Fibroblast of the aortic adventitia (primary cell): ENCODE measurements at places on chromosomes 7 and 10.

- no peak for DNase-seq
Measured at GRCh38 chr10:78729366-78729765, 339.4 kb upstream of the ZMIZ1 start.

DNA sequence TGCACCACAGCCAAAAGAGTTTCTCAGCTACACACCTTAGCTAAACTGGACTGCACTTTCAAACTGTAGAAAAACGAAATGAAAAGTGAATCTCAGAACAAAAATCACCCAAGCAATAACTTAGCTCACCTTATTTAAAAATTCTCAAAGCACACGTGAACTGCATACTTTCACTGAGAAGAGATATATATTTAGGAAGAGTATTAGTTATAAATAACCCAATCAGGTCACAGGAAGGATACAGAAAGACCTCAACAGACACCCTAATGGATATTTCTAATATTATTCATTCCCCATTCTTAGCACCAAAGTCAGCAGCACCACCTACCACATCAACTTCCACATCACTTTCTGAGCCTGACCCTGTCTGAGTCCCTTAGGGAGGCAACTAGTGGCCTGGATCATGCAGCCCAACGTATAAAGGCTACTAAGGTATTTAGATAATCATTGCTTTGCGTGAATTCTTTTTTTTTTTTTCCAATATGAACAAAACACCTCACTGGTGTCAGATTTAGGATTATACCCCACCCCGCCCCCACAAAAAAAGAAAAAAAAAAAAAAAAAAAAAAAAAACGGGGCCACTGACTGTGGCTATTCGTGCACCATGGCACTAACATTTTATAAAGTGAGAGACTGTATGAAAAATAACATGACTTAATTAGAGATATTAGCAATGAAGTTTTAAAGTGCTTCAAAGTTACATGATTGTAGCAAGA lies 2.6 kb downstream of the ABI1 start:
- DNase-seq = peak; percentile 14

DNA sequence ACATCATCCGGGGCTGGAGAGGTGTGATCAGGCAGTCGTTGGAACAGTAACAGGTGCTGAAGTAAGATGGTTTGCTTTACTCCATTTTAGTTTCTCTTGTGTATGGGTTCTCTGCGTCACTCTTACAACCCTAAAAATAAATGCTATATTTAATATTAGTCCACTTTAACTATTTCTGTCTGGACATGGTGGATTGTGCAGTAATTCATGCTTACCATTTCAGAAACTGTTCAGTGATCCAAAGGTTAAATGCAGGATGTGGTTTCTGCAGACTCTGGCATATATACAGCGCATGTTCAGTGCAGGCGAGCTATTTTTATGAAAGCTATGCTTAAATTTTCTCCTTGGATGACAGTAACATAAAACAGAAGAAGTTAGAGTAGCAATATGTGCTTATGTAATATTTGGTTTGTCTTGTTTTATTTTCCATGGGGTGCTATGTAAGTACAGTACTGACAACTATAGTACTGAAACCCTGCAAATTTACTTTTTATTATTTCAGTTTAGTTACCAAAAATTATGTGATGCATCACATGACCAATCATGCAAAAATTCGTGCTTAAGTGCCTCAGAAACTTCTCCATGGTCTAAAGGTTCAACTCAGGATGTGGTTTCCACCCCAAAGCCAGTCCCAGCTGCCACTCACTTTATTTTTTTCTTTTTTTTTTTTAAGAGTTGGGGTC lies 46.6 kb upstream of the GRID1 start:
- DNase-seq = peak; percentile 76

DNA sequence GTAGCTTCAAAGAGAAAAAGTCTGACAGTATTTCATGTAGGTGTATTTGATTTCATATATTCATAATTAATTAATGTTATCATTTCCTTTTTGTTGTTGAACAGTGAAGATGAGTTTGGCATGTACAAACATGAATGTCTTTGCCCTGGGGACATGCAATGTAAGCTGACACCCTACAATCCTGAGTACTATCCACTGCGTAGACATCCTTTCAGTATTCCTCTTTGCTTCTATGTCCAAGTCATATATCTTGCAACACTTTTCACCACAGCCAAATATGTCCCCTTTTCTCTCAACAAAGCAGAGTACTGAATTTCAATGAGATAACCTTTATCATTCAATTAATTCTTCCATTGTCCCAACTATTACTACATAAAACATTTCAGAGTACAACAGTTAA lies 93.6 kb downstream of the GPR37 start:
- no peak for DNase-seq

DNA sequence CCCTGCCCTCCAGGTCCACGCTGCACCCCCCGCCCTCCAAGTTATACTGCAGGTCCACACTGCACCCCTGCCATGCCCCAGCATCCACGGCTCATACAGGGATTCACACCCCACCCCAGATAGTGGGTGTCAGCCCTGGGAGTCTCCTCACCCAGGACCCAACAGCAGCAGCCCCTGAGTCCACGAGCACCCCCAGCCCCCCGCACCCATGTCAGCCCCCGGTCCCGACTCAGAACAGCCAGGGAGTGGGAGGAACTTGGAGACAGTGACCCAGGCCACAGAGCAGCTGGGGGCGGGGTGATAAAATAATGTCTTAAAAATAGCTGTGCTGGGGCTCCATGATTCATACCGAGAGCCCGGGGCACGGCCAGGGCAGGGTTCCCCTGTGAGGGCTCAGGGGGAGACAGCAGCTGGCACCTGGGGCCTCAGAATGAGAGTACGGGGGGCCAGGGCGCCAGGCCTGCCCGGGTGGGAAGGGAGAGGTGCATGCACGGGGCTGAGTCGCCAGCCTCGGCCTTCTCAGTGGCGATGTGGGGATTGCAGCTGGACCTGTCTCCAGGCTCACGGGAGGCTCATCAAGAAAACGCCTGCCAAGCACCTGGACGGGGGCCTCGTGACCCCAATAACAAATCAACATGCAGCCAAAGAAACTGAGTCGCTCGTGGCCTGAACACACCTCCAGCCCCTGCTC lies 29.8 kb downstream of the ADAP1 start:
- DNase-seq = no peak

DNA sequence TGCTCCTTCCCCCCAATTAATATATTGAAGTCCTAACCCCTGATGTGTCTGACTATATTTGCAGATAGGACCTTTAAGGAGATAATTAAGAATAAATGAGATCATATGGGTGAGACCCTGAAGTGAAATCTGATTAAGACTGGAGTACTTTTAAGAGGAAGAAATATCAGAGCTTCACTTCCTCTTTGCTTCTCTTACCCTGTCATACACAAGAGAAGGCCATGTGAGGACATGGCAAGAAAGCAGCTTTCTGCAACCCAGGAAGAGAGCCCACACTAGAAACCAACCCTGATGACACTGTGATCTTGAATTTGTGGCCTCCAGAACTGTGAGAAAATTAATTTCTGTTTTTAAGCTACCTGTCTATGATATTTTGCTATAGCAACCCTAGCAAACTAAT lies 44.2 kb downstream of the JMJD1C start:
- DNase-seq = no peak

DNA sequence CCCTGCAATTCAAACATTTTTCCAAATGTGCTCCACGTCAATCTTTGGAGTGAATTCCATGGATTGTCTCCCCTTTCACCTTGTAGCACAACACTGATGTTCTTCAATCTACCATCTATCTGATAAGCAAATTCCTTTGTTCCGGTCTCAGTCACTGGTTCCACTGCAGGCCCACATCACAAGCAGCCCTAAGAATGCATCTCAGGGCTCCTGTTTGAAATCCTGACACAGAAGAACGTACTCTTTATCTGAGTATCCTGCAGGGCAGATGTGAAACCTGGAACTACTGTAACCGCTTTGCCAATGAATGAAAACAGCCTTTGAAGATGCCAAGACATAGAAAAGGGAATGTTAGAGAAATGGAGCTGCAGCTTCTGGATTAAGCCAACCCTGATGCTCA lies 62.9 kb upstream of the FAM133B start:
- no peak for DNase-seq

DNA sequence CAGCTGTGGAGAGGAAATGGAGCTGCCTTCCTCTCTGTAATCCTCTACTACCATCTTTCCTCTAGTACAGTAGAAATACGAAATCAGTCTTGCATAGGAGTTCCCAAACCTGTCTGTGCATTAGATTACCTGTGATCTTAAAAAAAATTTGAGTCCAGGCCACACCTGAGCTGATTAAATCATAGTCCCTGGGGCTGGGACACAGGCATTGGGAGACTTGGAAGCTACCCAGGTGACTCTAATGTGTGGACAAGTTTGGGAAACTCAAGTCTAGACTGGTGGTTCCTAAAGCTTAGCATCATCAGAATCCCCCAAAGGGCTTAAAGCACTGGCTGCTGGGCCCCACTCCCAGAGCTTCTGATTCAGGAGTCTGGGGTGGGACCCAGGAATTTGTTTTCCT lies 152.7 kb upstream of the GLI3 start:
- no peak for DNase-seq

DNA sequence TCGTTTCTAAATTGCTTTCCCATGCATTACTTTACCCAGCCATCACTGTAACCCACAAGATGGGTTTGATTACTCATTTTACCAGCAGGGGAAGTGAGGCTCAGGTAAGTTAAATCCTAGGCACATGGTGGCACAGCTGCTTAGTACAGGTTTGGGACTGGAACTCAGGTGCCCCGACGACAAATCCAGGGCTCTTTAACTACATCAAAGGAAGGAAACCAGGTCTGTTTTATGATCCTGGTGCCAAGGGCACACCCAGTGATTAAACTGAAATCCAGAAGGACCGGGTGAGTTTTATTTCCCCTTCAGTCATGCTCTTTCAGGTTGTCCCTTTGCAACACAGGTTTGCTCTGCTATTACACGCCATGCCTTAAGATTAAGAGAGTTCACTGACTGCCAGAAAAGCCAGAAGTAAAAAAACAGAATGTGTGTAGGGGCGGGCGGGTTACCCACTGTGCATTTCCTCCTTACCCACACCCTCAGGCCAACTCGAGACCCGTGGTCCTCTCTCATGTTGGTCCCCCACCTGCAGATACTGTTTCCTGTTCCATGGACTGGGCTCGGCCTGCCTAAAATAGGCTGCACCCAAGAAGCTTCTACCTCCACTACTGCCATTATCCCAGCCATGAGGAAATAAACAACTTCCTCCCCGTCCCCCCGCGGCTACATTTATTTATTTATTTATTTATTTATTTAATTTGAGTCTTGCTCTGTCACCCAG lies 55.1 kb upstream of the KDM7A start:
- no peak for DNase-seq

DNA sequence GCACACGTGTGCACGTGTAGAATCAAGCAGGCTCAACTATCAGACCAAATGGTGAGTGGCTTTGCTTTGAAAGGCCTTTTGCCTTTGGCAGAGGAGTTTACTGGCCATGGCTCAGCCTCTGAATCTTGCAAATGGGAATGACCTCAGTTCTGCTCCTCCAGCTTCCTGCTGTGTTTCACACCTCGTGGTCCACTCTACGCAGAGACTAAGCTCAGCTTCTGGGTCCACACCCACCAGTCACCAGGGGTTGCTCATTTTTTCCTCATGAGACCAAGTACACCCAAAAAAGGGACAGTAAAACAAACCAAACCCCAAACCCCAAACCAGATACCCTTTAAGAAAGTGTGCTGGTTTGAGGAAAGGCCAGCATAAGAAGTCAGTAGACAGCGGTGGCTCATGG lies 236.4 kb downstream of the DNAJB6 start:
- no peak for DNase-seq

- no peak for DNase-seq
Measured at GRCh38 chr7:85078181-85078580, 108.7 kb downstream of the SEMA3D start.

- peak; percentile 53 for DNase-seq
Measured at GRCh38 chr7:151085691-151086620, at the start of gene AGAP3. AGAP3 (plus strand) TSS chr7:151086475; CDS start chr7:151086742, 267 bp downstream.

DNA sequence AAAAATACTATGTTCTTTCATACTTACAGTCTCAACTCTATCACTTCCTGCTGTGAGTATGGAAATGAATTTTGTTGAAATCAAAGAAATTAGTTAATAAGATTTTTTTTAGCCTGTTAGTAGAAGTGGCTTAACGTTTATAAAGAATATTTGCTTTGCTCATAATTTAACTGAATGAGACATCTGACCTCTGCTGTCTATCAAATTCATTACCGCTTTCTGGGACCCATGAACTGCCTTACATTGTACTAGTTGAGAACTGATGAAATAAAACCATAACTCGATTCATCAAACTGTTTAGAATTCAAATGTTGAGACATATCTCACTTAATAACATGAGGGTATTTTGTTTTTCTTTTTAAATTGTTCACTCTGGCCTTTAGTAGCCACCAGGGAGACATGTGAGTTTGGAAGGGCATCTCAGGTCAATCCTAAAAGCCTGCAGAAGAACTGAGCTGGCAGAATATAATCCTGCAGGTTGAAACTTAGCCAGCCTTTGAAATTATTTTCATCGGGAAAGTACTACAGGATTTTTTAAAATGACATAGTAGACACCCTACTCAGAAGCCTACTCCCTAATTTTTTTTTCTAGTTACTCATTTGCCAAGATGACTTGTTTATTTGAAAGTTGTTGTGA lies 78.7 kb downstream of the KIAA1217 start:
- DNase-seq = no peak

DNA sequence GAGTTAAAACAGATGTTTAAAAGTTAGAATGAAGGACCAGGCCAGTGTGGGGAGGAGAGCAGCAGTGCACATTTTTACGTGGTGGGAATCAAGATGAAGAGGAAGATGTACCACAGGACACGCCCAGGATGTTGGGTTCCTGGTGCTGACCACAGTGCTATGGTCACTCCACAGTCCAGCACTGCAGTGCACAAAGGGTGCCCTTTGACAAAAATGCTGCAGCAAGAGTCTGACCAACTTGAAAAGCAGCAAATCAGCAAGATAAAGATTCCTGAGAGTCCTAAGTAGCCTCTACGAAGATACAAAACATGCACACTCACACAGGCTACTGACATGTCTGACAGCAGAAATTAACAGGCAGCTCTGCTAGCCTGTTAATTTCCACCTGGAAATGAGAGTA lies 107.1 kb downstream of the PIP4K2A start:
- no peak for DNase-seq

- peak; percentile 89 for DNase-seq
Measured at GRCh38 chr7:117269886-117270285, 53.0 kb downstream of the WNT2 start.
